DMS79 (cell line): ENCODE measurements at places on chromosomes 1 and 21.

- no peak for DNase-seq
These were observed 14.3 kb downstream of the SLC2A1 start for GRCh38 chr1:42944246-42944928.

DNA sequence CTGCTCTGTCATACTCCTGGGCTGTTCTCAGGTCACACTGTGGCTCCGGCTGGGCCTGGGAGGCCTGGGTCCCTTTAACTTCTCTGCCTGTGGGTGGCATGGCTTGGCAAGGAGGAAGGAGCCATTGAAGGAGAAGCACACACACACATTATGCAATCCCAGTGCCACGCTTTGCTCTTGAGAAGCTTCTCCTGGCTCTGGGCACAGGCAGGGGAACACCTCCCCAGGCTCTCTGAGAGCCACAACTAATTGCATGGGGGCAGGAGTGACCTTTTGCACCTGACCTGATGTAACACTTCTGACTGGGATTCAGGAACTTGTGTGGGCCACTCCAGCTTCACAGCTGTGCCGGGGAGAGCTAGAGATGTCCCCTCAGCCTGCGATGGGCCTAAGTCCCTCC, 23.1 kb downstream of the LGR6 start:
- DNase-seq = peak; percentile 32

- DNase-seq = no peak
These were observed 89.5 kb downstream of the ZC3H11B start for GRCh38 chr1:219523411-219523810.

- no peak for DNase-seq
These were observed 50.4 kb upstream of the ADAMTS5 start for GRCh38 chr21:27017246-27017645.

DNA sequence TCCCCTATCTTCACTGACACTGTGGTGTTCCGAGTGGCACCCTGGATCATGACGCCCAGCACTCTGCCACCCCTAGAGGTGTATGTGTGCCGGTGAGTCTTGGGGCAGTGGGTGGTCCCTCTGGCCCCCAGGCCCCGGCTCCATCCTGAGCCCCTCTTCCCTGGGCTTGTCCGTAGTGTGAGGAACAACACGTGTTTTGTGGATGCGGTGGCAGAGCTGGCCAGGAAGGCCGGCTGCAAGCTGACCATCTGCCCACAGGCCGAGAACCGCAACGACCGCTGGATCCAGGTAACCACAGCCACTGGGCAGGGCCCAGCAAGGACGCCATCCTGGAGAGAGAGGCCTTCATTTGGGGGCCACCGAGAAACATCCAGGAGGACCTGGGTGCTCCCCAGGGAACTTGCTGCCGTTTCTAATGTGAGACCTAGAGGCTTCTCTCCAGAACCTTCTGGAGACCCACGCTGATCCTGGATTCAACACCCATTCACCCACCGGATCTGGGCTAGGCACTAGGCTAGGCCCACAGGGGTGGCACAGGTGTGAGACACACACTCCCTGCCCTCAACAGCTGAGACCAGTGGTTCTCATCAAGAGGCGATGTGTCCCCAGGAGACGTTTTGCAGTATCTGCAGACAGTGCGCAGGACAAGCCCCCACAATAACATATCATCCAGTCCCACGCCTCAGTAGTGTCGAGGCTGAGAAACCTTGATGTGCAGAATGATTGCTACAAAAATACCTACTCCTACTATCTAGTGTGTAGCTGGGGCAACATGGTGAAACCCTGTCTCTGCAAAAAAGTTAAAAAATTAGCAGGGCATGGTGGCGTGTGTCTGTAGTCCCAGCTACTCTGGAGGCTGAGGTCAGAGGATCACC, 22.2 kb downstream of the PADI3 start:
- DNase-seq = no peak

DNA sequence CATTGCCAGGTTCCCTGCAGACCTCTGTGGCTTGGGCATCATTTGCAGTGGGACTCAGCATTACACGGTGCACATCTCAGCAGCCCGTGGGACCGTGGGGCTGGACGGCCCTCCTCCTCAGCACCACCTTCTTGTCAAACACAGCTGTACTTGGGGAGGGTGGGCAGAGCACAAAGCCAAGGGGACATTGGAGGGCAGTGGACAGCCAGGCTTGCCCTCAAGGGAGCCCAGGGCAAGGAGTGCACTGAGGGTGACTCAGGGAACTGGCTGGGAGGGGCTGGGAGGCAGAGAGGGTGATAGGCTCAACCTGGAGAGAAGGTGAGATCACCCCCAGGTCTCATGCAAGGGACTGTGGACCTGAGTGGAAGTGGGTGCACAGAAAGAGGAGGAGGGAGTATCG, 3.4 kb downstream of the CAPN9 start:
- no peak for DNase-seq

GRCh38 chr1:182259229-182259872, 132.2 kb downstream of the GLUL start:
- DNase-seq = no peak

- DNase-seq = no peak
These were observed 187.0 kb downstream of the FASLG start for GRCh38 chr1:172845865-172846264.

DNA sequence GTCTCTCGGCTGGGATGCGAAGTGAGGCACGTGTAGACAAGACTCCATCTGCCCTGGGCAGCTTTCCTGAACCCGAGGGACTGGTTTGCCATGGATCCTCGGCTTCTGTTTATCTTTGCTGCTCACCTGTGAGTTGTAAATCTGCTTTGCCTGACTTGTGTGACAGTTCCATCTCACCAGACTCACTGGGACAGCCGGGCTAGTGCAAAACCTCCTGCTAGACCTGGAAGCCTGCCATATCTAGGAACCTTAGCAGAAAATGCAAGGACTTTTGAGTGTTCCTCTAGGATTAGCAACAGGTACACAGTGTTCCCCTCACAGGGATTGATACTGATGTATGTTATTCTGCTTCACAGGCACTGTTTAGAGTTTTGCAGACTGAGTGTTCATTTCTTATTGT, 218.6 kb downstream of the URB2 start:
- DNase-seq = no peak

GRCh38 chr1:216778737-216779136, 55.5 kb upstream of the ESRRG start:
- DNase-seq = no peak

GRCh38 chr1:226125097-226125630, 61.4 kb downstream of the ACBD3 start:
- peak; percentile 83 for DNase-seq

GRCh38 chr1:72917920-72918319, 635.6 kb upstream of the NEGR1 start:
- no peak for DNase-seq

GRCh38 chr1:110541906-110542395, 23.0 kb upstream of the KCNA10 start:
- DNase-seq = no peak

DNA sequence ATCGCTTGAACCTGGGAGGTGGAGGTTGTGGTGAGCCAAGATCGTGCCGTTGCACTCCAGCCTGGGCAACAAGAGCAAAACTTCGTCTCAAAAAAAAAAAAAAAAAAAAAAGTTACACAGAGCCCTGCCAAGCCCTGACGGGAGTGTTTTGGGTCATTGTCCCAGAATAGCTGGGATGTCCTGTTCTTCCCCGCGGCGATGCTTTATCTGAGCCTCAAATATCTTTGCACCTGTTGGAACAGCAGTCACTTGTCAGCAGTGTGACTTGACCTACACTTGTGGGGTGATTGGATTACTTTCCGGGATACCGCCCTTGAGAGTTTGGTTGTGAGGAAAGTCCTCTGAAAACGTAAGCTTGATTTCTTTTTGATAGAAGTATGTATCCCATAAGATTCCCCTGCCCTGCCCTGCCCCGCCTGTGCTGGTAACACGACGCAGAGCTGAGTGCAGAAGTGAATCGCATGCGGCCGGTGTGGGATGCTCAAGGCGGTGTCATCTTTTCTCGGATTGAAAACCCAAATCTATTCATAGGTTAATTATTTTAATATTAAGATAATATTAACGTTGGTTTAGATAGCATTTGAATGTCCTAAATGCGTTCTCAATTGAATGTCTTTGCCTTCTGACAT, 50.9 kb downstream of the PCNT start:
- no peak for DNase-seq

DNA sequence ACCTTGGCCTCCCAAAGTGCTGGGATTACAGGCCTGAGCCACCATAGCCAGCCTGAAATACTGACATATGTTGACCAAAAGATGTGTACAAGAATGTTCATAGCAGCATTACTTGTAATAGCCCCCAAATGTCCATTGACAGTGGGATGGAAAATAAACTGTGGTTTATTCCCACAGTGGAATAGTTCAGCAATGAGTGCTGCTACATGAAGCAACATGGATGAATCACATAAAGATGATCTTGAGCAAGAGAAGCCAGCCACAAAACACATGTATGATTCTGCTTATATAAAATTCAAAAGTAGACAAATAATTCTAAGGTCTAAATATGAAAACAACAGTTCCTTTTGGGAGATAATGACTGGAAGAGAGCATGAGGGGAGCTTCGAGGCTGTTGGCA, 9.1 kb upstream of the CREG1 start:
- DNase-seq = no peak

DNA sequence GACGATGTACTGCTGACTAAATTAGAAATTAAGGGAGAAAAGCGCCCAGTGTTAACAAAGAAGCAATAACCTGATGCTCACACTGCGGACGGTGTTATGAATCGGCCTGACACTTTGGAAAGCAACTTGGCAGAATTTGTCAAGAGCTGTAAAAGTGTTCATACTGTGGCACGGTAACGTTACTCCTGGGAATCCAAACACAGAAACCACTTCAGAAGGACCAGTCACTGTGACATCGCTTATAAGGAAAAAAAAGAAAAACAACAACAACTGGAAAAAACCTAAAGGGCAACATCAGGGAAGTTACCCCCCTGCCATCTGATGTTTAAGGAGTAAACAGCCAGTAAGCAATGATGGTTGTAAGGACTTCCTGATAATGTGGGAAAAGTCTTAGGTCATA, 27.7 kb downstream of the CAPZB start:
- no peak for DNase-seq

GRCh38 chr1:206013026-206013795, 10.0 kb upstream of the RAB7B start:
- DNase-seq = no peak

- no peak for DNase-seq
These were observed 280.4 kb downstream of the BRINP2 start for GRCh38 chr1:177451191-177451590.

- DNase-seq = no peak
These were observed 4.5 kb downstream of the PMVK start for GRCh38 chr1:154931940-154932487.

DNA sequence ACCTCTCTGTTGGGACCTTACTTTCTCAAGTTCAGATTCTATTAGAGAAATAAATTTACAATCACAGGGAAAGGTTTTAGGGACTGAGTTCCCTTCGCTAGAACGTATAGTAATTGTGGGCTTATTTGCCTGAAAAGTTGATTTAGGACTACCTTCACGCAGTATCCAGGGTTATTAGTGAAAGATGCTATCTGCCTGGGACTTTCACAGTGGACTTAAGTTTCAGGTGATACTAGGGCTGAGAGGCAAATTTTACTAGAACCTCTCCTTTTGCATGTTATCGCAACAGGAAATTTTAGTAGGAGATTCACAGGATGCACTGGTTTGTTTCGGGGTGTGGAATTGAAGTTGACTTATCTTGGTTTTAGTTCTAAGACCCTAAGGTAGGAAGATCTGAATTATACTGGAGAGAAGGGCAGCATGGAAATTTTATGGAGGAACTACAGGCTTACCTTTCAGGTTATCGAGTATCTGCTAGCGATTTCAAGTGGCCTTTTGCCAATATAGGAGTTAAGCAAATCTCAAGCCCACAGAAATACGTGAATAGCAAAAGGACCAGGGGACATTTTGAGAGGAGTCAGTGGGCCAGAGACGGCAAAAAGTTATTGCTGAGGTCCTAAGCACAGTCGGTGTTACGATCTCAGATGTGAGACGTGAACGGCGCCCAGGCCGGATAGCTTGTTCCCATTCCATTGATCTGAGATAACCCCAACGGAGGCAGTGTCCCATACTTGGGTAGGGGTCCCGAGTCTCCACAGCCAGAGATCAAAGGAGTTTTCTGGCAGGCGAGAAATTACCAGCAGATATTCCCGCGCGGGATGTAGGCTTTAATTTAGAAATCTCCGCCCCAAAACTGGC, 723 bp upstream of the GNAI3 start:
- DNase-seq = no peak

- no peak for DNase-seq
These were observed at the start of gene PRKACB for GRCh38 chr1:84143796-84144565. Gene PRKACB (plus strand): TSS chr1:84144271. CDS start chr1:84144362, 91 bp downstream.

- no peak for DNase-seq
These were observed 510 bp upstream of the GNG5 start for GRCh38 chr1:84506729-84507453.

DNA sequence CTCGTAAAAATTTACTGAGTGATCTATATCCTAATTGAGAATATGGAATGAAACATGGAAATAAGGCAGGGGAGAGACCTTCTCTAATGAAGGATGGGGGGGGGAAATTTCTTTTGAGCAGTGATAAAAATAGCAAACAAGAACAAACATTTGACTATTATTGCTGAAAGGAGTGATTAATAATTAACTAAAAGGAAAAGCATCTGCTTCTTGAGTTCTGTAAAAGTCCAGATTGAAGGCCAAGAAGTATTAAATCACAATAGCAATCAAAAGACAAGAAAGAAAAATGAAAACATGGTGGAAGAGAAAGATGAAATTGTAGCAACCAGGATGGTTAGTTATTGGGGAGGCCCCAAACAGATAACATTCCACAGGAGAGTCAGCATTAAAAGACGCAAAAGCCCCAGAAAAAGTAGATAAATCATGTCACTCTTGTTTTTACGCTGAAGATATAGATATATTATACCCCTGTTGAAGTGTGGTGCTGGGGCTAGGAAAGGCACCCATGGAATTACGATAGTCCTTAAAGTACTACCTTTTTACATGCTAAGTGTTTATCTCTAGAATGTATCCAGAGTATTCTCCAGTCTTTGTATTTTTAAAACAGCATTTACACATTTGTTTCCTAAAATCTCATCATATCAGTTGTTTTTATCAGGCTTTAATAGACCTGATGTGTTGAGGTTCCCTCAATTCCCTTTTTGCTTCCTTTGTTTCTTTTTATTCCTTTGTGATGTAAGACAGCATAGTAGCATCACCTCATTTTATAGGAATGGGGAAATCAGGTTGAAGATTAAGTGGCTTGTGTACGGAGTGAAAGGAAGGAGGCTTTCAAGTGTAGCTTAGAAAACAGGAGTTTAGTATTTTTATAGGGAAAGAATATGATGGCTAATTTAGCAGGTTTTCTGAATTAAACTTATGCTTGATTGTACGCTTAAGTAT, 28.9 kb downstream of the DISP1 start:
- DNase-seq = no peak

DNA sequence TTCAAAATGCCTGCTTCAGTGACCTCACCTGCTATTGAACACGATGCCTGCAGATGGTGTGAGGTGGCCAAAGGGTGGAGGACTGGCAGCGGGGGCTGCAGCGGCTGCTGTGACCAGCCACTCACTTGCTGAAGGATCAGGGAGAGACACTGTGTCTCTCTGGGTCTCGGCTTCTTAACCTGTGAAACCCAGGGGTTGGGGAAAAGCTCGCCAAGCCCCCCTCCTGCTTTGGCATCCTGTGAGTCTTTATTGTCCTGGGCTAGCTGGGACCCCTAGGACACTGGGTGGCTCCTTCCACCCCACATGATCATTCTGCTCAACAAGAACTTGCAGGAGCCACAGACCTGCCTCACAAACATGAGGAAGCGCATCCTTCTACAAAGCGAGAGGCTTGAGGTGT, 112.8 kb downstream of the SIM2 start:
- no peak for DNase-seq
